ENCODE measurements at places on chromosomes 6 and 20.

DNA sequence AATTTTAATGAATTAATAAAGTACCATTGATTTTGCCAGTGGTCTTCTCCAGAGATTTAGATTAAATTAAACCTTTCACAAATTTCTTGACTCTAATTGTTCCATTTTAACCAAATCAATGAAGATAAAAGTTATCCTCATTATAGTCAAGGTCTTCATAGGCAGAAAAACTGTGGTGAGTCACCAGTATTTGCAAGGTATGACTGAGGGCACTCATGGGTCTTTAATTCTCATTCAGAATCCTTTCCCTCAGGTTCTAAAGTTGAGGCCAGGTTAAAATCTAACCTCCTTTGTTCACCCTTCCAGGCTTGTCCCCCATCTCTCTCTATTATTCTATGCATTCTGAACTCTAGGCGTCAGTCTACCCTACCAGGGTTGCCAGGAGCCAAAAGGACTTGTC lies 93.9 kb downstream of the JAG1 start:
- DNase-seq = no peak

GRCh38 chr6:150606647-150607328 lies 7.1 kb downstream of the PLEKHG1 start:
- DNase-seq = no peak

DNA sequence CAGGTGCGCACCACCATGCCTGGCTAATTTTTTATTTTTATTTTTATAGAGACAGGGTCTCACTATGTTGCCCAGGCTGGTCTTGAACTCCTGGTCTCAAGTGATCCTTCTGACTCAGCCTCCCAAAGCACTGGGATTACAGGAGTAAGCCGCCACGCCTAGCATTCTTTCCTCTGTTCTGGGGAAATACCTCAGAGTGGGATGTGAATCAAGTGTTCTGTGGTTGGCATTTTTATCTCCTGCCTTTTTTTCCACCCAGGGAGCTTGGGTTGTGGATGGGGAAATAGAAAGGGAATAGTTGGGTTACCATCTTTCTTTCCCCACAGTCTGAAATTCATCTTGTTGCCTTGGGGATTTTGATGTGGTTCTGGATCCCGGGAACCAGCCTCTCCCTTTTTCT lies 24.1 kb downstream of the TFAP2C start:
- DNase-seq = no peak

GRCh38 chr6:56046576-56046975 lies 171.2 kb upstream of the BMP5 start:
- no peak for DNase-seq

DNA sequence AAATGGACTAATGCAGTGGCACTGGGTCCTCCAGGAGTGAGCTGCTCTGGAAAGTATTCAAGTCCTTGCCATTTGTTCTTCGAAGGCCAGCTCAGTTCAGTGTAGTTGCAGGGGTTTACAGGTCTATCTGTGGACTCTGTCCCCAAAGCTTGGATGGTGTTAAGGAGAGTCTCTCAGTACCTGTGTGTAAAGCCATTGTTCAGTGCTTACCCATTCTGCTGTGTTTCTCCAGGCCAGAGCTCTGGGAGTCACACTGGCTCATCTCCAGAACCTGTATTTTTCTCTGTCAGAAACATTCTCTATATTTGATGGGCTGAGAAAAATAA lies 66.6 kb downstream of the DTD1 start:
- no peak for DNase-seq

- DNase-seq = peak; percentile 79
Observed at GRCh38 chr6:29792123-29793035, 35.2 kb upstream of the HLA-G start.

DNA sequence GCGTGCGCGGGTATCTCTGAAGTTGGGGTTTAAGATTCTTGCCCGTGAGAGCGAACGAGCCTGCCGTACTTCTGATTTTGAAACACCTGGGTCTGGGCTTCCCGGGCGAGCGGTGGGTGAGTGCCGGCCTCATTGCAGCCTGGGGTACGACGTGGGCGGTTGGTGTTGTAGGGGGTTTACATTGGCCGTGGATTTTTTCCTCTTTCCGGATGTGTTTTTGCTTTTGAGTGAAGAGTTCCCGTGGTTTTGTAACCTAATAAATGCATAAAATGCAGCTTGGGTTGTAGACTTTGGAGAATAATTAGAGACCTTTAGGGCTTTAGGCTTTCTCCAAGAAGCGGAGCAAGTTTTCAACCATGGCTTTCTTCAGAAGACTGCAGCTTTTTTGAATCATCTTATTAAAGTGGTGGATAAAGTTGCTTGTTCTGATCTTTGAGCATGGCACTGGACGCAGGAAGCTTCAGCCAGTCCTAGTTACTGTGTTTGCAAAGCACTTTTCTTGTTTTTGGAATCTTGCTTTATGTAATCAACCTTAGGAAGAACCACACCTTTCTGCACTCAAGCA lies 314 bp downstream of the FARS2 start:
- no peak for DNase-seq

DNA sequence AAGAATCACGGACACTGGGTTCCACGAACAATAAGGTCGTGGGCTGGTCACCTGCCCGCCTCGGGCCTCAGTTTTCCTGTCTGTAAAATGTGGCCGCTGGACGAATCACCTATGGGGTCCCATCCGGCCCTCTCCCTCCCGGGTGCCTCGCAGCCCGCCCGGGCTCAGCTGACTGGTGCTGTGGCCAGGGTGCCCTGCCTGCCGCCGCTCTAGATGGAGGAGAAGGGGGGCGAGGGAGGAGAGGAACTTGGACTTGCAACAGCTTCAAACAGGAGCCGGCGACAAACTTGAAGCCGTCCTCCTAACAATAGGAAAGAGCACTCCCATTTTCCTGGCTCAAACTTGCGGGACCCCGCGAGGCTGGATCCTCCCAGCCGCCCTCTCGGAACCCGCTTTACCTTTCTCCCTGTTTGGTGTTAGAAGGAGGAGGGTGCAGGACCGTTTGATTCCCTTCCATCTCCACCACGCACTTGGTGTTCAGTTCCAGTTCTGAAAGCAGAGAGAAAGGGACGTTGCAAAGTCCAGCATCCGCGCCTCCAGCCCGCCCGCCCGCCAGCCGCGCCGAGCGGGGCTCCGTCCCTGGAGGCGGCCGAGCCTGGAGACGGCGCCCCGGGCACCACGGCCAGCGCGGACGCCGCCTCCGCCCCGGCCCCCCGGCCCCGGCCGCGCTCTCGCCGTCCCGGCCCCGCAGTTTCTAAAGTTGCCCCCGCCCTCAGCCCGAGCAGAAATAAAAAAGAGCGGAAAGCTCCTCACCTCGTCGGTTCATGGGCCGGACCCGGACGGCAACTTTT lies 584 bp downstream of the KIF13A start:
- no peak for DNase-seq

- DNase-seq = no peak
Observed at GRCh38 chr20:47063407-47063806, 168.8 kb downstream of the EYA2 start.

- no peak for DNase-seq
Observed at GRCh38 chr6:34289137-34289536, 40.3 kb upstream of the SMIM29 start.
